ENCODE measurements at places on chromosomes 16 and 17.

DNA sequence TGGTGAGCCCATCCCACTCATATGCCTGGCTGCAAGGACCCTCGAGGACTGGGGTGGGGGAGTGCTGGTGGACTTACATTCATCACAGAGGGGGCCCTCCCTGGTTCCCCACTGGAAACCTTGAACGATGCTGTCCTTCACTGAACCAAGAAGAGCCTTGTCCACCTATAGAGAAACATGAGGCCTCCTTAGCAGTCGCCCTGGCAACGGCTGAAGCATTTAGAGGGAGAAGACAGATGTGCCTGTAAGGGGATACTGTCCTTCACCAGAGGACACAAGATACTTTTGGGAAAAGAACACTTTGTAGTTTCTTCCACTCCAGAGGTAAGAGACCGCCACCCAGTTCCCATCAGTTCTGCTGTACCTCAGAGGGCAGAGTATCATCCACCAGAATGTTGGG, 6.5 kb downstream of the HIGD1B start:
- no peak for DNase-seq

GRCh38 chr16:52411011-52411410, 135.9 kb downstream of the TOX3 start:
- no peak for DNase-seq

DNA sequence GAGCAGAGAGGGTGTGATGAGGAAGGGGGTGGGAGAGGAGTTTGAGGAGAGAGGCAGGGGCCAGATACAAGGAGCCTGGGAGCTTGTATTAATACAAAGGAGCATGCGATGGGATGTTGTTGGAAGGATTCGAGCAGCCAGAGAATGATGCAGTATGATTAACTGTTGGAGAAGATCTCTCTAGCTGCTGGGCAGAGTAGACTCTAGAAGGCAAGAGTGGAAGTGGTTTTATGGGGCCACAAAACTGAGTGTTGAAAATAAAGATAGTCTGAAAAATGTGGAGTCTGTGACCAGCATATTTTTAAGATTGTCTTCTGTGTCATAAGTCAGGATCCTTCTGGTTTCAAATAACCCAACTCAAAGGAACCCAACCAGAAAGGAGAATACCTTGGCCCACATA, 98.3 kb downstream of the MSI2 start:
- DNase-seq, result no peak

DNA sequence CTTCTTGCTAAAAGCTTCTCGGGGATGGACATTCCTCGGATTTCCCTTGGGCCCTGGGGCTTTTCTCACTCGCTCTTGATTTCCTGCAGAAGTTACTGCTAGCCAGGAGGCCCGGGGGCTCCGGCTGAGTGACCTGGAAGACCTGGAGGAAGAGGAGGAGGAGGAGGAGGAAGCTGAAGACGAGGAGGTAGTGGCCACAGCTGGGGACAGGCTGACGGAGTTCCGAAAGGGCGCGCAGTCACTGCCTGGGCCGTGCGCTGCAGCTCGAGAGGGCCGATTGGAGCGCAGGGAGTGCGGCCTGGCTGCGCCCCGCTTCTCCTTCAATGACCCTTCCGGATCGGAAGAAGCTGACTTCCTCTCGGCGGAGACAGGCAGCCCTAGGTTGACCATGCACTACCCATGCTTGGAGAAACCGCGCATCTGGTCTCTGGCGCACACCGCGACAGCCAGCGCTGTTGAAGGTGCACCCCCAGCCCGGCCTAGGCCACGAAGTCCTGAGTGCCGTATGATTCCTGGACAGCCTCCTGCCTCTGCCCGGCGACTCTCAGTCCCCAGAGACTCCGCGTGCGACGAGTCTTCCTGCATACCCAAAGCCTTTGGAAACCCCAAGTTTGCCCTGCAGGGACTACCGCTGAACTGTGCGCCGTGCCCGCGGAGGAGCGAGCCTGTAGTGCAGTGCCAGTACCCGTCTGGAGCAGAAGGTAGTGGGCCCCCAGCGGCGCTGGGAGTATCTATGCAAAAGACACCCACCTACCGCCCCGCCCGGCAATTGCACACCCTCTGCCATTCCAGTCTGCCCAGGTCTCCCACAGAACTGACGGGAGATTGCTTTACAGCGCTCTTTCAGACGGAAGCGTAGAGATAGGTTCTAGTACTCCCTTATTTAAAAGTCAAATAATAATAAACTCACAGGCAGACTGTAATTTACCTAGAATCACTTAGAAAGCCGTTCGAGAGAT, 4.9 kb downstream of the IRX6 start:
- DNase-seq, result no peak

Data from fibroblast of skin of abdomen (primary cell).